NCI-H2227 treated with DMSO at 0.1 percent for 48 hours (cell line): ENCODE measurements at places on chromosomes 7 and 10.

- DNase-seq = no peak
Measured at GRCh38 chr7:92092210-92092609, 42.1 kb downstream of the CYP51A1 start.

- no peak for DNase-seq
Measured at GRCh38 chr7:113159746-113160339, 41.5 kb upstream of the SMIM30 start.

DNA sequence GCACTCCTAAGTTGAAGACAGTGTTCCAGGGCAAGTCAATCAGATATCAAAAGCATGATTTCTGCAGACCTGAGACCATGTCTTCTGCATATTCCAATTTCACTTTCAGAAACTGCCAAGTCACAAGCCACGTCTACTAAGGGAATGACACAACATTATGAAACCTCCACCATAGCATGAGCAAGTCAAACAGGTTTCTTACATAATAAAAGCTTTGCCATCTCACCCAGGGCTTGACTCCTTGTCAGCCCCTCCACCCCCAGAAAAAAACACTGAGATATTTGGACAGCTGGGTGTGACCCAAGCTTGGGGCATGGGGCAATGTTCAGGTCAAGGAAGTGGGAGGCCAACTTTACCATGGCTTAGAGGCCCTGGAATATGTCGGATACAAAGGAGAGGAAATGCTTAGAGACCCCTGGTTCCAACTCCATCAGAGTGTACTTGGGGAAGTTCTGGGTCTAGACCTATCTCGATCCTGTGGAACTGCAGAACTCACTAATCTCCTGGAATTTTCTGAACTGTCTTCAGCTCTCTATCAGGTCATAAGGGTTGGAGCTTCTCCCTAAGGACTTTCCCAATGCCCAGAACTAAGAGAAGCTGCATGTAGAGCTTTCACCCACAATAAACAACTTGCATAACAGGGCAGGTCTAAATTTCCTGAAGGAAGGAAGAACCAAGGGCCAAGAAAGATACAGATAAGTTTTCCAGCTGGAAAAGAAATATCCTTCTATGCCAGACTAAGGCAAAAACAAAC, 80.6 kb upstream of the NAMPT start:
- no peak for DNase-seq

DNA sequence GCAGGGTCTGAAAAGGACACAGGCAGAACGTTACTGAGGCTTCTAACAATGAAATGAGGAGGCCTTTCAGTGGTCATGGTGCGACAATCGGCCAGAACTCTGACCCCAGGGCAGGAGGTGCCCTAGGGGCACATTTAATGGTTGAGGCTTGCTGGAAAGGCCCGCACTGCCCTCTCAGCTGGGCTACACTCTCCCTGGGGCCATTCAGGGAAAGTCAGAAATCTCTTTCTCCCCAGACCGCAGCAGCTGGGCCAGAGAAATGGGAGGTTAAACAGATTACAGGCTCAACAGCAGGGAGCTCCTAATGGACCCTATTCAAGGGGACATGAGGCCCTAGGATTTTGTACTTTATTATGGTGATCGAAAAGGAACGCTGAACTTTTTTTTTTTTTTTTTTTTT, 85.6 kb upstream of the FGFR2 start:
- no peak for DNase-seq

DNA sequence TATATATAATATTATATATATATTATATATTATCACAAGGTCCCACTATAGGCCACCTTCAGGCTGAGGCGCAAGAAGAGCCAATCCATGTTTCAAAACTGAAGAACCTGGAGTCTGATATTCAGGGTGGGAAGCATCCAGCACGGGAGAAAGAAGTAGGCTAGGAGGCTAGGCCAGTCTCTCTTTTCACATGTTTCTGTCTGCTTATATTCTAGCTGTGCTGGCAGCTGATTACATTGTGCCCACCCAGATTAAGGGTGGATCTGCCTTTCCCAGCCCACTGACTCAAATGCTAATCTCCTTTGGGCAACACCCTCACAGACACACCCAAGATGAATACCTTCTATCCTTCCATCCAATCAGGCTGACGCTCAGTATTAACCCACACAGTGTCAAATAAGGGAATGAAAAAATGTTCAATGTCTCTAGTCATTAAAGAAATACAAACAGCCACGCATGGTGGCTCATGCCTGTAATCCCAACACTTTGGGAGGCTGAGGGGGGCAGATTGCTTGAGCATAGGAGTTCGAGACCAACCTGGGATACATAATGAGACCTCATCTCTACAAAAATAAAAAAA, 135.4 kb upstream of the PCBD1 start:
- DNase-seq = no peak

DNA sequence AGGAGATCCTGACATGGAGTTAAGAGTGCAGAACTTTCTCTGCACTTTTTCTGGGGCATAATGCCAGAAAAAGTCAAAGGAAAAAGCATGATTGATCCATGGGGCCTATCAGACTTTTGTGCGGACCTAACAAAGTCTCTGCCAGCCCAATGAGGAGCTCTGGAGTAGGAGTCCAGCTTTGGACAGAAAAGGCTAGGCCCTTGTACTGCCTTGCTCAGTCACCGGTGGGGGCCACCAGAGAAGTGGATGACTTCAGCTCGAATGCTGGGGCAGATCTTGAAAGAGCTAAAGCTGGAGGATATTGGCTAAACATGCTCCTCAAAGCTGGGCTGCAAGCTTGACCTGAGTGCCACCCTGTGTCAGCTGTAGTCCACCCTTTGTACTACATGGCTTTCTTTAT, 2.8 kb upstream of the ZC3HAV1 start:
- no peak for DNase-seq

DNA sequence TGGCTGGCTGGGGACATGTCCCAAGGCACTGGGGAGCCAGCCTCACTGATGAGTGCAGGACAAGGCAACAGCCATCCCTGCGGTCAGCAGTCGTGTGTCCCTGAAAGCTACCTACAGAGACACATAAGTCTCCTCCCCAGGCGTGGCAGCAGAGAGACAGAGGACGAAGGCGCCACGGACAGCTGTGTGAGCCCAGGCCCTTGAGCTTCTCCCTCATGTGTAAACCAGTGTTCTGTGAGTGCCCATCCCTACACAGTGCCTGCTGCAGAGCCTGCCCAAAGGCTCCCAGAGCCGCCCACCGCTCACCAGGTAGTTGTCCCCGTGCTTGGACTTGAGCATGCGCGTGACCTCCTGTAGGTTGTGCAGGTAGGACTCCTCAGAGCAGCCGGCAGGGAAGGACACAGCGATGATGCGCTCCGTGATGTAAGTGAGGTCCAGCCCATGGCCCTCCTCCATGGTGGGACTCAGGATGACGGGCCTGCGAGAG, 142.7 kb downstream of the TNS3 start:
- DNase-seq = no peak

DNA sequence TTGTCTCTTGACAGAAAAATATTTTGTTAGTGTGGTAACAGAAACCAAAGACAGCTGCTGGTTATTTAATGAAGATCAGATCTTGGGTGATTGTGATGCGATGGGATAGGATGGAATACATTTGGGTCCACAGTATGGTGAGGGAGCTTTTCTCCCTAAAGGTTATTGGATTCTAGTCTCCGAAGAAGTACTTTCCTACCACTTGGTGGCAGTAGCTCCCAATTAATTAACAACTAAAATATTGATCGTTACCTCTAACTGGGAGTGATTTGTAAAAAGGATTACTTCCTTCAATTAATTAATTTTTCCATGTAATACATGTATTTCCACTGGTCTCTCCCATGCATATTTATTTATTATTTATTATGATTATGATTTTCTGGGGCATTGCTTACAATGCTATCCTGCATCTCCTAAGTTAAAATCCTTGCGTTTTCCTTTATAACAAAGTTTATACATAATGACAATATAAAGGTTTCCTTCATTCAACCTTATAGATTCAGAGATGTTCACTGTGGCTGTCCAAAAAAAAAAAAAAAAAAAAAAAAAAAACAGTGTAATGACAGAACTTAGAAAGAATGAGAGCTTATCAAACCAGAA, 25.6 kb downstream of the TMEM196 start:
- DNase-seq = peak; percentile 26

DNA sequence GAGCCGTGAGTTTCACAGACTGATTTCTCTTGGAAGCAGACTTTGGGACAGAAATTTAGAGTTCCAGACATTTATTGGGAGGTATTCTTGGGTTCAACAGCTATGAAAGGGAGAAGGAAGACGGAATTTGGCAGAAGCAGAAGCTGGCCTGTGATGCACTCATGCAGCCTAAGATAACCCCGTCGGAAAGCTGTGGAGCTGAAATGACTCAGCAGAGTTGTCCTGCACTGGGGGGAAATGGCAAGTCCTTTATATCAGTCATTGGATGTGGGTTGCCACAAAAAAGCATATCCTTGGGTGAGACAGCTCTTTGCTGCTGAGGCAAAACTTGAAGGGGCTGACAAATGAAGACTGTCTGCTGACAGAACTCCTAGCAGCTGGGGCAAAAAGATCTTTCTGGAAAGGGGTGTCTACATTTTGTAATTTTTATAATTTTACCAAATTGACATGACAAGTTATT, 11.5 kb upstream of the MICU1 start:
- no peak for DNase-seq

GRCh38 chr10:130843051-130843653, 468.4 kb downstream of the TCERG1L start:
- no peak for DNase-seq

- no peak for DNase-seq
Measured at GRCh38 chr7:135317676-135318325, 84.2 kb downstream of the STRA8 start.

GRCh38 chr10:51397695-51398094, 301.7 kb downstream of the CSTF2T start:
- DNase-seq = no peak

DNA sequence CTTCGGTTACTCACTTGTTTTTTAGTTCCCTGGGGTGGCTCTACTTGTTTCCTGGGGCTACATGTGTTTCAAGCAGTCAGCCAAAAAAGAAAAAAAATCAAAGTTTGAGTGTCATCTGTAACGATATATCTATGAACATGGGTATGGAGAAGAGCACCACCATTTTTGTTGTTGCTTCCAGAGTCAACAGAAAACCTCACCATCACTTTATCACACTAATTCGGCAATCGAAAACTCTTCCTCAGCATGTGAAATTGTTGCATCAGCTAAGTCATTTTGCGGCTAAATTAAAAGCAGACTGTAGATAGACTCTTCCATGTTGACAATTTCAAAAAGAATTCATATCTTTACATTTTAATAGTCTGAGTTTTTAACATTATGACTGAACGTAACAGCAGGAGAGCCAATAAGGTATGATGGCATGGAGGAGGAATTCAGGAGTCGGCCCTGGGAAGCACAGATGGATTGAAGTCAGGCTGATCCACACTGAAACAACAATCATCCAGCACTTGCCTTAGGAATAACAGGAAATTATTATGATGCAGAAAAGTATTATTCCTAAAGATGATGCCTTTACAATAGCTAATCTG, 455.7 kb upstream of the KLF6 start:
- no peak for DNase-seq

GRCh38 chr10:101273741-101274140, 44.5 kb upstream of the LBX1 start:
- DNase-seq = no peak

DNA sequence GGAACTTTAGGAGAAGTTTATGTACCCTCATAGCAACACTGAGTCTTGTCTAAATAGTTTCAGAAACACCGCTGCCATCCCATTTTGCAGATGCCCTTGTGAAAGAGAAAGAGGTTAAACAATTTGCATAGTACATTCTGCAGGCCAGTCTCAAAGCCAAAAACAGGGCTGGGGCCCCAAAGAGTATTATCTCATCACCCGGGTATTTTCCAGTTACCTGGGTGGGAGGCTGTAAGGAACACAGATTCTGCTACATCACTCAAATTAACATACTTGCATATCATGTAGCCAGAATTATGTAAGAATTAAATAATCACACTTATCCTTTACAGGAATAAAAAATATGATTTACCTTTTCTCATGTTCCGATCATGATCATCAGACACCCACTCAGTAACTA, 3.1 kb upstream of the FAM171A1 start:
- DNase-seq = no peak

- DNase-seq = no peak
Measured at GRCh38 chr7:134636008-134636449, 10.6 kb upstream of the BPGM start.

- no peak for DNase-seq
Measured at GRCh38 chr7:29647020-29647654, 83.5 kb downstream of the PRR15 start.

DNA sequence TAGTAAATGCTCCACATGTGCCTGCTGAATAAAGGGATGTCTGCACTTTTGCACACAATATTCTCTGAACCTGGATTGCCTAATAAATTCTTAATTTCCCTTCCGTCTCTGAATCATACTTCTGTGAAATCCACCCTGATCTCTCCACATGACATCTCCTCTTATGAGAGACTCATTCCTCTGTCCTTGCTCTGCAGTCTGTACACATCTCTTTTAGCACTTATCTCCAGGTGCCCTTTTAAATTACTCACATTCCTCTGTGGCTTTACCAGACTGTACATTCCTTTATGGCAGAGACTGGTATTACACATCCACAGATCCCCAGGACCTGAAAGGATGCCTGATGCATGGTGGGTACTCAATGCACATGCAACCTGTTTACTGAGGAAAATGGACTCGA, 527.6 kb downstream of the PHTF2 start:
- no peak for DNase-seq

DNA sequence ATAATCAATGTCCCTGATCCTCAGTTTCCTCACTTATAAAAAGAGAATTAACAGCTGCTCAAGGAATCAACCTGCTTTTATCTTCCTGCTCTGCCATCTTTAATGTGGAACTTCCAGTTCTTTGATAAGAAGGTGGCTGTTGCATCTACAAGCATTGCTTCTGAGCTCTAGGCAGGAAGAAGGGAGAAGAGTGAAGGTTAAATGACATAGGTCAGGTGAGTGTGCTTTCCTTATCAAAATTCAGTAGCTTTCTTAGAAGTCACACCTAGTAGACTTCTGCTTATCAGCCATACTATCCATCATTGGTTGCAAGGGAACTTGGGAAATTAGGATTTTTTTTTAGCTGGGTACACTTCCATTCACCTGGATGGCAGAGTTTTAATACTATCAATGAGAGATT, 24.0 kb upstream of the KIF20B start:
- no peak for DNase-seq

DNA sequence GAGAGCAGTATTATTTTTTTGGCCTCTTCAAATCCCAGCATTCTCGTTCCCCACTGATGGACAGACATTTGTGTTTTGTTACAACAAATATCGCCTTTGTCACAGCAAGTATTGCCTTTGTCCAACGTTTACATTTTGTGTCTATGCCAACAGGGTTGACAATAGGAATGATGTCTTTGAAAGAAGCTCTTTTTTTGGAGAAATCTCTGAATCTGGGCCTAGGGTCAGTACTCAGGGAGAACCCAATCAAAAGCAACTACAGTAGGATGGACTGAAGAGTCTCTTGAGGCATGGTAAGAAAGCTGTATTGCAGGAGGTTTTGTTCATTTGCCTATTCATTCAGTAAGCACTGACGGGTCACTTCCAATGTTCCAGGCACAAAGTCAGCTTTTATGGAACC, 57.7 kb upstream of the KLF14 start:
- no peak for DNase-seq

DNA sequence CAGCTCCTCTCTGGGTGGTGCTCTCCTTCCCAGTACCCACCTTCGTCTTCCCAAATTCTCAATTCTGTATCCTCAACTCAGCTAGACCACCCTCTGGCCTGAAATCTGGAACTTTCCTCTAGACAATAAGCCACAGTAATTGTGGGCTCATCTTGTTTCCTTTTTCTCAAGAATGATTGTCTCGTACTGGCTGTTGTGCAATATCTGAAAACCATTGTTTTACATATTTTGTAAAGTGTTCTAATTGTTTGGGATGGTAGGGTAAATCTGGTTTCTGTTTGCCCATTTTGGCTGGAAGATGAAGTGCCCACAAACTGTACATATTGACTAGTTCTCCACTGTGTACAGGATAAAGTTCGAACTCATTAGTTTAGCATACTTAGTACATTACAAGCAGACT, 11.3 kb upstream of the NOBOX start:
- DNase-seq = no peak
